ENCODE measurements at places on chromosomes 1 and 21. TPM values are rescaled to one million over a fixed set of nuclear protein-coding genes. Genes with fewer than 3 reads are reported as not detected.

The TNFRSF14 gene
- total RNA-seq: 0.09 TPM

The S100A14 gene
- total RNA-seq: 0.40 TPM

The LCE1C gene
- not detected for total RNA-seq

The TRIM46 gene
- total RNA-seq: 2.1 TPM

The CD34 gene
- total RNA-seq: not detected

The STXBP3 gene
- 19.6 TPM for total RNA-seq

The ADGRB2 gene
- total RNA-seq: 7.5 TPM

The CLDN8 gene
- total RNA-seq: not detected

The LCE1F gene
- not detected for total RNA-seq

The CYP4A22 gene
- not detected for total RNA-seq

The FCGR3B gene
- not detected for total RNA-seq

The CRB1 gene
- not detected for total RNA-seq

The TACSTD2 gene
- total RNA-seq: not detected

The PLEKHA6 gene
- 27.2 TPM for total RNA-seq

The GNAT2 gene
- total RNA-seq: not detected

The PRKAA2 gene
- 2.8 TPM for total RNA-seq

The SLAMF9 gene
- total RNA-seq: 0.24 TPM

The C1QTNF12 gene
- total RNA-seq: 2.0 TPM

The UBXN10 gene
- total RNA-seq: not detected

The TRIM67 gene
- total RNA-seq: 0.25 TPM

The CGN gene
- 1.1 TPM for total RNA-seq

The PBX1 gene
- 23.1 TPM for total RNA-seq
